Camera-type eye (tissue), 1 donor: ENCODE measurements at places on chromosomes 4 and X. TPM values are rescaled to one million over a fixed set of nuclear protein-coding genes. Genes with fewer than 3 reads are reported as not detected.

Gene BEX5
- total RNA-seq: 7.7 TPM

Gene GLRA3
- total RNA-seq: 1.9 TPM

Gene TRO
- 79.3 TPM for total RNA-seq

Gene SOWAHD
- 0.49 TPM for total RNA-seq

Gene MAMLD1
- 5.6 TPM for total RNA-seq

Gene RTL9
- 1.2 TPM for total RNA-seq

Gene ZIC3
- total RNA-seq: 25.2 TPM

Gene IBSP
- total RNA-seq: not detected

Gene AWAT2
- total RNA-seq: not detected

Gene NXF2
- total RNA-seq: not detected

Gene MAGEA12
- not detected for total RNA-seq

Gene PAGE5
- not detected for total RNA-seq

Gene GSPT2
- 17.0 TPM for total RNA-seq

Gene GAGE12F
- not detected for total RNA-seq

Gene AKAP17A
- total RNA-seq: 49.3 TPM

Gene JAKMIP1
- total RNA-seq: 4.6 TPM

Gene ZNF182
- total RNA-seq: 13.0 TPM

Gene AMBN
- not detected for total RNA-seq

Gene F9
- not detected for total RNA-seq

Gene TKTL2
- total RNA-seq: 0.33 TPM

Gene METAP1
- total RNA-seq: 38.7 TPM

Gene EGF
- 20.8 TPM for total RNA-seq

Gene TNMD
- 36.9 TPM for total RNA-seq

Gene PCDH11X
- total RNA-seq: 23.6 TPM

Gene CT45A10
- total RNA-seq: not detected

Gene FRMD7
- total RNA-seq: 1.4 TPM

Gene HTN3
- total RNA-seq: not detected

Gene ZNF185
- 14.3 TPM for total RNA-seq

Gene AASDH
- 35.7 TPM for total RNA-seq

Gene GDI1
- total RNA-seq: 190 TPM

Gene DOK7
- 3.5 TPM for total RNA-seq

Gene MAGED4
- 77.3 TPM for total RNA-seq

Gene SYP
- total RNA-seq: 152 TPM

Gene ODAPH
- not detected for total RNA-seq

Gene NSUN7
- total RNA-seq: 10.5 TPM

Gene CTAG2
- not detected for total RNA-seq

Gene GLRB
- total RNA-seq: 15.2 TPM

Gene ZFP92
- 0.60 TPM for total RNA-seq

Gene FAM9C
- total RNA-seq: not detected

Gene TLR7
- total RNA-seq: 1.1 TPM

Gene ARHGEF9
- total RNA-seq: 72.8 TPM

Gene CABS1
- not detected for total RNA-seq
